ENCODE measurements at places on chromosomes 2 and 18. TPM values are rescaled to one million over a fixed set of nuclear protein-coding genes. Genes with fewer than 3 reads are reported as not detected.

Gene IL36RN
- total RNA-seq: not detected

Gene CPS1
- total RNA-seq: 6.6 TPM

Gene G6PC2
- total RNA-seq: not detected

Gene FTCDNL1
- total RNA-seq: 2.2 TPM

Gene MXD1
- total RNA-seq: 16.6 TPM

Gene PRKAG3
- total RNA-seq: not detected
